ENCODE measurements at places on chromosomes 3 and 15.

DNA sequence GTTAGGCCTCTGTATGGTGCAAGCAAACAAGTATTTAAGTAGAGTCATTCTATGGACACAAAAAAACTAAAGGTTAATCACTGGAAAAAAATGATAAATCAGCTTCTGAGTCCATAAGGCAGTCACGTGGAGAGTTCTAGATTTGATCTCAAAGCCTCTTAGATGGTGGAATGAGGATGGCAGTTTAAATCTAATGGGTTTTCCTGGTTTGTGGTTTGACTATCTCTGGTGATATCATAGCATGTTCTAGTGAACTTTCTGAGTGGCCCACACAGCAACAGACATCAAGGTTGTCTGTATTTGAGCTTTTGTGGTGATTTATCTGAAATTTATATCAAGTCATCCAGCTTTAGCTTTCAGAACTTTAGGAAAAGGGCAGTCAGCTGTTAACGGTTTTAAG, 52.4 kb downstream of the ILDR1 start:
- no peak for DNase-seq

GRCh38 chr3:112976953-112977352, 2.0 kb upstream of the CD200R1 start:
- no peak for DNase-seq

DNA sequence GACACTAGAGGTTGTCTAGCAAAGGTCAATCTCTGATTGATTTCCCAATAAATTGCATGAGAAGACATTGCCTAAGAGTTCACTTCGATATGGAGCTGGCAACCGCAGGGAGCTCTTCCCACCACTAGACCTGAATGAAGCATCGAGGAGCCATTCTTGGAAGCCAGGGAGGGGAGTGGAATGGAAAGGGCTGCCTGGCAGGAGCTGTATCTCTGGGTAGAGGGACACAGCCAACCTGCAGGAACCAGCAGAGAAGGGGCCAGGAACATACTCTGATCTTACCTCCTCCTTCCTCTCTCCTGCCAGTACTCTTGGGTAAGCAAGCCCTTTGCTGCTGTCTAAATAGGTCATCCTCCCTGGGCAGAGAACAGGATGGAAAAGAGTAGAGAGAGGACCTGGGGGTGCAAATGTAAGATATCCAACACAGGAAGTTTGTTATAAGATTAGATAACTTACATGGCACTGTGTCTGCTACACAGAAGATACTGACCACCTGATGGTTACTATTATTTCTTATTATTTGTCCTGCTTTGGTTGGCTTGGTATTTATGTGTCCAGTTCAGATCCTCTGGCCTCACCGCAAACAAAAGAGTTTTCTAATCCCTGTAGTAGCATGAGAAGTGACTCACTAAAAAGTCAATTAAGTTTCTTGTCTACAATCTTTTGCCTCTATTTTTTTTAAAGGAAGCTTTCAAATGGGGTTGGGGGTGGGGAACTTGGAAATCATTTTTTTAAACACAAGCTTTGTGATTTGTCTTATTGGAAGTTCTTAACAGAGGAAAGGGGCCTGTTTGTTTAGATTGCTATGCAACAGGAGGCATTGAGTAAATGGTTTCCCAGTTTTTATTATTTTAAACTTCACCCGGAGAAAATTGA, 156.7 kb upstream of the TSC22D2 start:
- no peak for DNase-seq

- no peak for DNase-seq
Measured at GRCh38 chr3:110381992-110382391, 689.6 kb upstream of the NECTIN3 start.

DNA sequence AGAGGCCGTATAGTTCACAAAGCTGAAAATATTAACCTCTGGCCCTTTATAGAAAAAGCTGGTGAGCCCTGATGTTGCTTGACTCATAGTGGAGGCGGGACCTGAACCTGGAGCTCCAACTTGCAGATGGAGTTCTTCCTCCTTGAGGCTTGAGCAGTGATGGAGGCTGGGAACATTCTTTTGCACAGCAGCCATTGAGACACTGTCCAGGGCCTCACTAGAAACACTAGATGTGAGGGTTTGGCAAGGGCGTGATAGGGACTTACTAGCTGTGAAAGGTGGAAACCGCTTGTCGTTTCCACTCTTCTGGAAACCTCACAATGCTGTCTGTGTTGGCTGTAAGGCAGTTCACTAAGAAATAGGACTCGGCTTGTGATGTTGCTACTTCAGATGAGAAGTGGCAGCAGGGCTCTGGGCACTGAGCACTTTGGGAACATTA, 12.5 kb downstream of the SMAD6 start:
- no peak for DNase-seq

DNA sequence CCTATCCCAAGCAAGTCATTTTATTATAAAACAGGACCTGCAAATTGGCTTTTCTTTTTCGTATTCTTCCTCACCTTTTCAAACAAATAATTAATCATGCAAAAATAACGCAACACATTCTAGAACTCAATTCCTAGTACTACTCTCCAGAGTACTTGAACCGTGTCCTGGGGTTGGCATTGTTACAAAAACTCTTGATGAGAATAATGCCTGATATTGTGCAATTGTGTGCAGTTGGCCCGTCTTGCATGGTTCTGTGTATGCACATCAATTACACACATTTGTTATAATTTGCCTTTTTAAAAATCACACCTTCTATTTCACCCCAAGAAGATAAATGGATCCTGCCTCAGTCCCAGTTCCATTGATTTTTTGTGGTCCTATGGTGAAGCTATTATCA, 205.4 kb downstream of the EPHB1 start:
- DNase-seq, result no peak

DNA sequence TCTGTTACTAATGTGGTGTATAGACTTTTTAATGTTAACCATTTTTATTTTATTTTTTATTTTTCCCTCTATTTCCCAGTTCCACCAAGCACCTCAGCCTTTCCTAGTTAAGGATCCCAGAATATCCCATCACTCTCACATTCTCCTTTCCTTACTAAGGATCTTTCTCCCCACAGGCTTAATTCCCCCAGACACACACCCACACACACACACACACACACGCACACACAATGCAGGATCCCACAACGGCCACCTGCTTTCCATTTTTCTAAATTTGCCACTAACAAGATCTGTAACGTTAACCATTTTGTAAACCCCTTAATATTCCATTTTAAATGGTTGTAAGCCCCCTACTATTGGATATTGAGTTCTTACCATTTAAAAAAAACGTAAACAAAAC, 404.1 kb downstream of the ZIC1 start:
- DNase-seq, result no peak

DNA sequence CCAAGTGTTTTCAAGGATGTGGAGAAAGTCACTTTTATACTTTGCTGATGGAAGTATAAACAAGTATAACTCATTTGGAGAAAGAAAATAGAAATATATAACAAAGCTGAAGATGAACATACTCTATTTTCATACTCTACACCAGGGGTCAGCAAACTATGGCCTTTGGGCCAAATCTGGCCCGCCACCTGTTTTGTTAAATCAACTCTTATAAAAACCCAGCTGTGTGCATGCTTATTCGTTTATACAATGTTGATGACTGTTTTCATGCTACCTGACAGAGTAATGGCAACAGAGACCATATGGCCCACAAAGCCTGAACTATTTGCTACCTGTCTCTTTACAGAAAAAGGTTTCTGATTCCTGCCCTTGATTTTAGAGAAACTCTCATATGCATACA, 124.0 kb downstream of the NR1D2 start:
- DNase-seq, result no peak

DNA sequence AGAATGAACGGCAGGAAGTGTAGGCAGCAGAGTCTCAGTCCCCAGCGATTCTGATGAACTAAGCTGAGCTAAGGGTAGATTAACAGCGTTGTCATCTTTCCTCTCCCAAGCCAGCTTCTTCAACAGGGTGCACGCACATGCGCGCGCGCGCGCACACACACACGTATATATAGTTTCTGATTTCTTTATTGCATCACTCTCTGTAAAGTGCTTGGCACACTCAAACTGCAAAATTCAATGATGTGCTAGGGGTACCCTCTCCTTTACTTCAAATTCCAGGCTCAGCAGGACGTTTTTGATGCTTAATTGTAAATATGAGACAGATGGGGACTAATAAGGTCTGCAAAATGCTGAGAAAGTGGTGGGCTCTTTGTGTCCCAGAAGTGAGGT, 26.1 kb upstream of the VPS8 start:
- DNase-seq, result no peak
